GM23338 (cell line): ENCODE measurements at places on chromosomes 11 and 22. TPM values are rescaled to one million over a fixed set of nuclear protein-coding genes. Genes with fewer than 3 reads are reported as not detected.

OR52H1 gene
- total RNA-seq: 0.28 TPM in 1 of 2 replicates, not detected in the other

ANO5 gene
- total RNA-seq: 6.8 and 8.3 TPM in 2 replicates

TRIM29 gene
- total RNA-seq: 0.16 and 0.28 TPM in 2 replicates

PTPMT1 gene
- 87.0 and 109 TPM in 2 replicates for total RNA-seq

MMP8 gene
- total RNA-seq: not detected in 2 replicates

- H3K36me3 ChIP-seq: no peaks in the 10 kb centered on the region
- peak overlapping the region; percentile 96 for H3K4me3 ChIP-seq
- peaks cover 47% of the 10 kb centered on the region for H3K27me3 ChIP-seq
- no peak overlapping the region for H3K27ac ChIP-seq
These were observed 1.3 kb downstream of the PLEKHA7 start for GRCh38 chr11:17012712-17013547.

GRCh38 chr11:46725338-46726205 lies 6.6 kb downstream of the F2 start:
- H3K27ac ChIP-seq: no peak overlapping the region
- H3K4me1 ChIP-seq: no peaks in the 10 kb centered on the region
- no peaks in the 10 kb centered on the region for H3K36me3 ChIP-seq
- H3K27me3 ChIP-seq: no peaks in the 10 kb centered on the region

DNA sequence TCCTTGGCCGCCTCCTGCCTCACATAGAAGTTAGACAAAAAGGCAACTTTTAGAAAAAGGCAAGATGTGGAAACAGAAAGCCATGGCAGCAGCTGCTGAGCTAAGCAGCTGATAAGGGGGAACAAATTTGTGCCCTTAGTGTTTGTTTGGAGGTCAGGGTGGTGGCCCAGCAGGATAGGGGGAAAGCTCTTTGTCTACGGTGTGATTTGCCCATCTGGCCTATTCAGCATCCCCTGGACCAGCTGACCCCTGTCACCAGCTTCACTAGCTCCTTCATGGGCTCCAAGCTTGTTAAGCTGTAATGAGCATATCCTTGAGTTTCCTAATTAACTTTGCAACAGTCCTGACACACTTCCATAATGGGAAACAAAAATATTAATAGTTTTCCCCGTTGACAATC lies 5.9 kb upstream of the ME3 start:
- no peaks in the 10 kb centered on the region for H3K36me3 ChIP-seq
- H3K27me3 ChIP-seq: peaks cover 16% of the 10 kb centered on the region
- H3K4me1 ChIP-seq: peaks cover 9% of the 10 kb centered on the region; the same call in 1 of the 2 replicates
- DNase-seq: no peak

DNA sequence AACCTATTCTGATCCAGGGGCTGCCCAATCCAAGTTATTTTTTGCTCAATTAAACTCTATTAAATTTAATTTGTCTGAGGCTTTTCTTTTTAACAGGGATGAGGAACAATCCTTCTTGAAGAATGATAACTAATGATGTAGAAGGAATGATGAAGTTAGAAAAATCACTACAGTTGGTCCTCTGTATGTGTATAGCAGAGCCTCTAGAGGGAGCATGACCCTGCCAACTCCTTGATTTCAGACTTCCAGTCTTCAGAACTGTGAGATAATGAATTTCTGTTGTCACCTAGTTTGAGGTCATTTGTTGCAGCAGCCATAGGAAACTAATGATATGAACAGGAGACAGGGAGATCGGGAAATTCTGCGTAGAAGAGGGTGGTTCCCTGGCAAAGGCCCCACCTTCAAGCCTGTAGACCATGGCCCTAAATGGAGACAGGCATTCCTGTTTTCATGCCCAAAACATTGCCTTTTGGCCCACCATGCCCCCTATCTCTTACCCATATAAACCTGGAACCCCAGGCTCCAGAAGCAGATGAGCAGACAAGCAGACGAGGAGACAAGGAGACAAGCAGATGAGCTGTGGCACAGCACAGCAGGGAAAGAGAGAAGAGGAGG lies 7.7 kb upstream of the QSER1 start:
- H3K4me3 ChIP-seq: no peak overlapping the region
- DNase-seq: peak; percentile 60
- no peak overlapping the region for H3K27ac ChIP-seq
- peaks cover 15% of the 10 kb centered on the region for H3K4me1 ChIP-seq
- no peaks in the 10 kb centered on the region for H3K36me3 ChIP-seq

DNA sequence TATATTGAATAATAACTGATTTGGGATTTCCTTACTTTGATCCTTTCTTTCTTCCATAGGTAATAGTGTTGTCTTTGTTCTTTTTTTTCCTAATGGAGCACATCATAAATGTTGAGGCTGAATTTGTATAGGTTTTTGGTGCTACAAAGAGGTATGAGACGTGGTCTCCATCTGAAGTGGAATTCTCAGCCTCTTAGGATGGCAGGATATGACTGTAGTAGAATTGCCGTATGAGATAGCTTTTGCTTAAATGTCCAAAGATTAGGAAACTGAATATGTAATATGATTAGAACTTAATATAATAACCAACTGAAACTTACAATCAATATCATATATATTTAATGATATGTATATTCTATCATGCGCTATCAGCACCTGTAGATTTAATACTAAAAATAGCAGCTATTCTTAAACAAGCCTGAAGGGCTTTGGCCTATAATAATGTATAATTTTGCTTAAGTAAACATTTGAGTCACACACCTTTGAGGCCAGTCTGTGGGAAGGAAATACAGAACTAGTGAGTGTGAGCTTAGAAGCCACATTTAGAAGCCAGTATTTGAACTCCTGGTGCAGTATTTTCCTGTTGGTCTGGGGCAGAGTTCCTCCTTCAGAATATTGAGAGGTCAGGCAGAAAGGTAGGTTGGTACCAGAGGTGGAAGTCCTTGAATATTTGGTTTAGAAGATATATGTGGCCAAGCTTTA lies 62.6 kb downstream of the SWAP70 start:
- no peak for DNase-seq
- H3K27me3 ChIP-seq: no peaks in the 10 kb centered on the region
- H3K4me1 ChIP-seq: peaks cover 7% of the 10 kb centered on the region
- H3K36me3 ChIP-seq: peaks cover 6% of the 10 kb centered on the region; the same call in 1 of the 2 replicates
- H3K4me3 ChIP-seq: no peak overlapping the region

DNA sequence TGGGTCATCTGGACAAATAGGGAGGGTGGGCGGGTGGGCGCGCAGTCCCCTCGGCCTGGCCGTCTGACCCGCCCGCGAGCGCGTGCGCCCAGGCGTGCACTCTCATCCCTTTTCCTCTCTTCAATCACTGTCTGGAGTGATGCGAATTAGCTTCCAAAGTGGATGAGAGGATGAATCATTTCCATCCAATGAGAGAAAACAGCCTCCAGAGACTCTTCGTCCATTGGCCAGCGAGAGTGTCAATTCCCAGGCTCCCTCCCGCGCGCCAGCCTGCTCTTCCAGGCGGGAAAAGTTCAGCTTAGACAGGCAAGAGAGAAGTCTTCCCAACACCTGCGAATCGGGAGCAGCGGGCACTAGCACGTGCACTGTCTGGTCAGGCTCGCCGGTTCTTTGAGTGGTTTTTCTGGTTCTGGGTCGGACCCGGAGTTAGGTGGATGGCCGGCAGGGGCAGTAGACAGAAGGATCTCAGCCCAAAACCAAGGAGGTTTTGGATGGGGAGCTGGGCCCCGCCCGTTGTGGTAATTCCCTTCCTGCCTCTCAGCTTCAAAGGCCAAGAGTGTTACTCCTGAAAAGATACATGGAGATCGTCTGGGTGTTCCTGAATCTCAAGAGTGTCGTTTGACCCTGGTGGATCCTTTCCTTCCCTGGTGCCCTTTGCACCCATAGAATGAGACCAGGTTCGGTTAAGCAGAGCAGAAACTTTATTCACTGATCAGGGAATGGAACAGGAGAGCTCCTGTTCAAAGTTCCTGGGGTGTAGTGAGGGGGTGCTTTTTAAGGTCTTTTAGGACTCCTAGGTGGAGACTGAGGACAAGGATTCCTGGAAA lies 33.4 kb upstream of the GLYATL1 start:
- H3K36me3 ChIP-seq: no peaks in the 10 kb centered on the region
- peak; percentile 96 for DNase-seq
- H3K4me1 ChIP-seq: peaks cover 12% of the 10 kb centered on the region
- H3K27me3 ChIP-seq: peaks cover 64% of the 10 kb centered on the region

DNA sequence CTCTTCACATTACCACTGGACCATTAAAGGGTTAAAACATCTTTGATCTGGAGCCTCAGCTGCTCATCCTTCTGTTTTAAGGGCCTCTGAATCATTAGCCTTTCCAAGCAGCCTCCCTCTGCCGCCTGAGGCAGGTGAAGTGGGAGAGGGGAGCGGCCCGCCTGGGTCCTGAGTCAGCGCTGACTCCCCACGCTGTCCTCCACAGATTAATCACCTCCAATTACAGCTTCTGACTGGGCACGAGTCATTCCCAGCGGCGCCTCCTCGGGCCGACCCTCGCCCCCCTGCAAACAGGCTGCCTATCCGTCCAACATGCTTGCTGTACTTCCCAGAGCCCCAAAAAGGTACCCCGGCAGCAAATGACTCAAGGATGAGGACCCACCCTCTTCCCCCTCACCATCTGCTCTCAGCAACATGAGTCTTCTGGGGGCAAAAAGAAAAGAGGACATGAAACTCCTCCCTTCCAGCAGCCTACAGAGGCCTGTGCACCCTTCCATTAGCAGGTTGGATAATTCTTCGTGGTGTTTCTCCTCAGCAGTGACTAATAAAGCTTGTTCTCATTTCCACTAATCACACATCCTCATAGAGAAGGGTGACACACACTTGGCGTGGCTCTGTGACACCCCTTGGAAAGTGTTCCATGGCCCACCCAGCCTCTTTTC lies 44.3 kb upstream of the JAM3 start:
- no peak for DNase-seq
- H3K36me3 ChIP-seq: no peaks in the 10 kb centered on the region
- no peaks in the 10 kb centered on the region for H3K27me3 ChIP-seq
- no peak overlapping the region for H3K27ac ChIP-seq
- peaks cover under 1% of the 10 kb centered on the region; the same call in 1 of the 2 replicates for H3K4me1 ChIP-seq
